ACHN (cell line): ENCODE measurements at places on chromosomes 3 and 15.

GRCh38 chr15:57731530-57732103 lies 25.1 kb downstream of the POLR2M start:
- no peak for DNase-seq

DNA sequence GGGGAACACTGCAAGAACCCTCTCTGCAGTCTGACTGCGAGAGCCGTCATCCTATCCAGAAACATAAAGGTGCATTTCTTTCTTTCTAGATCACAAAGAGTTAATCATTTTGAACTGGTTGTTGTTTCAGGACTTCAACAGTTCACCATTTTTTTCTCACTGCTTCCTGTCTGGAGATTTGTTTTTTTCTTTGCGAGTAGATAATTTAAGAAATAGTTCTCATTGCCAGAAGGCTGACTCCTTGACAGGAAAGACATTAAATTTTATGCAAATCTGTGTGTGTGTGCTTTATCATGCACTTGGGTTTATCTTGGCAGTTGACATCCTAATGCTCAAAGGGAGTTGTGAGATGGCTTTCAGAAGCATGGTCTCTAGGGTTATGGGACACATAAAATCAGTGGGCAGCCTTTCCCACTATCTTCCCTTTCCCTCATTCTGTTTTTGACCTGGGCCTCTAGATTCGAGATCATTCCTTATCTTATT lies 123.5 kb upstream of the TBL1XR1 start:
- DNase-seq: no peak

DNA sequence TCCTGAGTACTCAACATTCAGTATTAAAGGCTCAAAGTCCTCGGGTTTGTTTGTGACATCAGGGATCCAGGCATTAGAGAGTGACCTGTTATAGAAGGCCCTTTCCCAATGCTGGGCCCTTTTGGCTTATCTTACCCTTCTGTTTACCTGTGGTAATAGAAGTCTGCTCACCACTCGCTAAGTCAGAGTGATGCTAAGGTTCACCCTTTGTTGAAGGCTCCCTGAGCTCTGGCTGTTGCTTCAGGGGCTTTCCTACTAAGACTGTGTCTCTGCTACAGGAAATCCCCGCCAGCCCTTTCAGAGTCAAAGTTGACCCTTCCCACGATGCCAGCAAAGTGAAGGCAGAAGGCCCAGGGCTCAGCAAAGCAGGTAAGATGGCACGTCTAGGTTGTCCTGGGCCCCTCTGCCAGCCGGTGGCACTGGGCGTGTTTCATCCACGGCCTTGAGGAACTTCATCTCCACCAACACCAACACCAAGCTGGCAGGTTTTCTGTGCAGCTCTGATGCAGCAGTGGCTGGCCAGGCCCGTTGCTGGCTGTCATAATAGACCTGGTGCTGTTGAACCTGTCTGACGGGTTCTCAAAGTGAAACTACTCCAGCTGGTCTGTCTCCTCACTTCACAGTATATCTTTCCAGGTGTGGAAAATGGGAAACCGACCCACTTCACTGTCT lies 99.1 kb downstream of the DNASE1L3 start:
- DNase-seq: no peak

GRCh38 chr15:35557544-35557943 lies 11.6 kb upstream of the DPH6 start:
- DNase-seq: peak; percentile 69

DNA sequence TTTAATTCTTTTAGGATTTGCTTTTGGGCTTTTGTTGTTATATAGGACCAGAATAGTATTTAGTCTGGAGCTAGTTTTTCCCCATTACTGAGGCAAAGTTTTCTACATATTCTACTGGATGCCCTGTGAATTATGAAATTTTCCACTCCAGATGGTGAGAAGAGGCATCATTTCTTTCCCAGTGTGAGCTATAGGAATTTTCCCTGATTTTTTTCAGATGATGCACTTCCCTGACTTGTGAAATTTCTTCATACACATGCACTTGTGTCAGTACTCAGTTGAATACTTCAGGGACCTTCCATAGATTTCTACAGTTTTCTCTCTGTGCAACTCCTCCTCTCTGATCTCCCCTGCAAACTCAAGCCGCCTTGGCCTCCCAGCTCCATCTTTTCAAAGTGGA lies 73.7 kb upstream of the SLCO2A1 start:
- no peak for DNase-seq

- DNase-seq: no peak
Measured at GRCh38 chr3:126414961-126415660, 20.4 kb downstream of the CFAP100 start.

DNA sequence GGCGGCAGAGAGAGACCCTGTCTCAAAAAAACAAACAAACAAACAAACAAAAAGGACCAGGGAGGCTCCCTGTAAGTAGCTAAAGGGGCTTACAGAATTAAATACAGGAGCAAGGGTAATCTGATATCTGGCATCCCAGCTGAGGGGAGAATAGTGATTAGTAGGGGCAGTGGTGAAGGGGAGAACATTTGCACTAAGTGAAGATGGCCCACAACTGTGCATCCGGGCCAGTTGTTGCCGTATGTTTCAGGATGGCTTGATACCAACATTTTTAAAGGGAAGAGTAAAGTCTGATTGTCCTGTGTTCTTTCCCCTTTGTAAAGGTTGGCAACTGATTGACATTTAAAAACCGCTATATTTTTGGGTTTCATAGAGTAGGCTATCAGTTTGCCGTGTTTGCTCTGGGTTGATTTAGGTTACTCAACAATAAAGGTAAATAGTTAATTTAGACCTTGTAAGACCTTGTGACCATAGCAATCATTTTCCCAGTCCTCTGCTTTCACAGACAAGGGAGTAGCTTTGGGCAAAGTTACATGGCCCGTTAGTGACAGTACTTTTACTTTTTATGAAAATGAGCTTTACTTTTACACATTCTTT lies 167.8 kb downstream of the PTPRG start:
- DNase-seq: no peak

- DNase-seq: no peak
Measured at GRCh38 chr3:31420311-31420710, 112.4 kb upstream of the STT3B start.
